Upper lobe of left lung (tissue), 6 donors: ENCODE measurements at places on chromosomes 3 and 15. TPM values are rescaled to one million over a fixed set of nuclear protein-coding genes. Genes with fewer than 3 reads are reported as not detected.

DNA sequence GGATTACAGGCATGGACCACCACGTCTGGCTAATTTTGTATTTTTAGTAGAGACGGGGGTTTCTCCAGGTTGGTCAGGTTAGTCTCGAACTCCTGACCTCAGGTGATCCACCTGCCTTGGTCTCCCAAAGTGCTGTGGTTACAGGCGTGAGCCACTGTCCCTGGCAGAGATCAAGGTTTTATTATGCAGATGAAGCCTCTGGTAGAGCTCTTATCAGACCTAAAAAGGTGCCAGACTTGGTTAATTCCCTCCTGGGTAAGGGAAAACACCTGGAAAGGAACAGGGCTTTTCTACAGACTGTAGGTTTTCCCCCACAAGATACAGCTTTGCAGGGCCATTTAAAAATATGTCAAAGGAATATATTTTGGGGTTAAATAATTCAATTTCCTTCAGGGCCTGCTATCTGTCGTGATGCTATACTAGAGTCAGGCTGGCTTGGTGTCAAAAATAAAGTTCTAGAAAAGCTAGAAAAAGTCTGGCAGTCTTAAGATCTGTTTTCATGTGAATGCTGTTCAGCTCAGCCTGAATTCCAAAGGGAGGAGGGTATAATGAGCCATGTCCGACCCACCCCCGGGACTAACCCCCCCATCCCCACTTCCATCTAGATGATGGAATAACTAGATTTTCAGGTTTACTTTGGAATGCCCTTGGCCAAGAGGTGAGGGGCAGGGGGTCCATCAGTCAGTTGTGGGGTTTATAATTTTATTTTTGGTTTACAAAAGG is 1.9 kb upstream of the BLOC1S6 start:
- no peaks in the 10 kb centered on the region for H3K36me3 ChIP-seq
- no peaks in the 10 kb centered on the region for H3K27me3 ChIP-seq
- no peak for DNase-seq
- peaks cover 33% of the 10 kb centered on the region for H3K4me1 ChIP-seq

DNA sequence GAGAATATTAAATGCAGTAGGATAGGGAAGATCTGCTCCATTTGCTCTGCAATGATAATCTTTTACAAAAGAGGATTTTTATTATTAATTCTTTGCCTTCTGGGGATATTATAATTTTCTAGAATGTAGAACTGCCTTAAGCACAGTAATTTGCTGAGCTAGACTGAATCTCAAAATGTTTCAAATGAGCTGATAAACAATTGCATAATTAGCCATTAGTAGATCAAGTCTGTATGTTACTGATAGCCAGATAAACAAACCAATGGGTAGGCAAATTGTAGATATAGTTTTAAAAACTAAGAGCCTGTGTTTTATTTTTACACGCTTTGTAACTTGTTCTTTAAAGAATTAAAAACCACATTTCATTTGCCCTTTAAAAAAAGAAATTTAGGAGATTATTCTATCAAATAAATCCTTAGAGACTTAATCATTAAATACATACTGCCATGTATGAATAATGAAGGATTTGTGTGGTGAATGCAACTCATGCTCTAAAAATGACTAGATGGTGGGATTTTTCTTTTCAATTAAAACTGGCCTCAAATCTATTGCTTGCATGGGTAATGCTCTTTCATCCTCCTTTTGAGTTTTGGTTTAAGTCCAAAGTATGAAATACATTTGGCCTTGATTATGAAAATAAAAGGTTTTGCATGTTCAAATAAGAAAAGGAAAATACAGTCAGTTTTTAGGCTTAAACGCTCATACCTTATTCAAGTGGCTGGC is 32.6 kb upstream of the NANOGP8 start:
- DNase-seq: no peak
- H3K27me3 ChIP-seq: no peaks in the 10 kb centered on the region
- H3K36me3 ChIP-seq: no peaks in the 10 kb centered on the region

DNA sequence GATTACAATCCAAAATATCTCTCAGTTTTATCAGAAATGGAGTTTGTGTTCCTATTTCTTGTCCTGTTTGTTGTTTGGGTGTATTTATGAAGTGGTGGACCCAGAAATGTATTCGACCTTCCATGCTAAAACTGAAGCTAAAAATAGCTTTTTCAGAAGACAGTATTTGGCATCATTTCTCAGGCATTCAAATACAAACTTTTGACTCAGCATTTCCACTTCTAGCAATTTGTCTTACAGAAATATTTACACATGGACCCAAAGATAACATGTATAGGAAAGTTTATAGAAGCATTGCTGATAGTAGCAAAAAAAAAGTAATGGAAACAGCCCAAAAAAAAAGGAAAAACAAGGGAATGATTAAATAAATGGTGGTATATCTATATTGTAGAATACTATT is 156.3 kb downstream of the HCN4 start:
- no peaks in the 10 kb centered on the region for H3K36me3 ChIP-seq
- no peak overlapping the region for H3K4me3 ChIP-seq
- no peaks in the 10 kb centered on the region for H3K4me1 ChIP-seq
- no peak for DNase-seq
- no peak overlapping the region for H3K27ac ChIP-seq
- H3K27me3 ChIP-seq: no peaks in the 10 kb centered on the region

DNA sequence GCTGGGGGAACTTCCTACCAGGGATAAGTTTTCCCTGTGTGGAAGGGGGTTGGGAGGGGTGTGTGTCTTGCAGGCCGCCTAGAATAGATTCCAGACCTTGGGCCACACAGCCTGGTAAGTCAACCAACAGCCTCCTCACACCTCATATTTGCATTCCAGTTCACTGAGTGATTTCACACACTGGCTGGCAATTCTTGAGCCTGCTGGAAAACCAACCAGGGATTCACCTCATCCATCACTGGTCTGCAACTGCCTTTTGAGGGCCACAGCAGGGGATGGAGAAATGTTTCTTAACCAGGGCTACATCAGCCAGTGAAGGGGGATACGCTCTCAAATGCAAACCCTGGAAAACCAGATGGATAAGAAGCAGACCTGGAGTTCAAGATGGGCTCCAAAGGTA is 2.0 kb downstream of the FSTL1 start:
- no peaks in the 10 kb centered on the region for H3K27me3 ChIP-seq
- H3K36me3 ChIP-seq: no peaks in the 10 kb centered on the region
- H3K27ac ChIP-seq: no peak overlapping the region
- H3K4me3 ChIP-seq: no peak overlapping the region

- no peak for DNase-seq
- H3K27me3 ChIP-seq: no peaks in the 10 kb centered on the region
- no peaks in the 10 kb centered on the region for H3K36me3 ChIP-seq
- no peak overlapping the region for H3K4me3 ChIP-seq
- no peaks in the 10 kb centered on the region for H3K4me1 ChIP-seq
Measured at GRCh38 chr3:98600412-98601095, 7.1 kb upstream of the CPOX start.

HESX1 gene
- 2.1 TPM for total RNA-seq

C2CD4A gene
- total RNA-seq: 0.24 TPM

GOLGA8S gene
- 0.17 TPM for total RNA-seq
